ENCODE measurements at places on chromosomes 12 and 14.

DNA sequence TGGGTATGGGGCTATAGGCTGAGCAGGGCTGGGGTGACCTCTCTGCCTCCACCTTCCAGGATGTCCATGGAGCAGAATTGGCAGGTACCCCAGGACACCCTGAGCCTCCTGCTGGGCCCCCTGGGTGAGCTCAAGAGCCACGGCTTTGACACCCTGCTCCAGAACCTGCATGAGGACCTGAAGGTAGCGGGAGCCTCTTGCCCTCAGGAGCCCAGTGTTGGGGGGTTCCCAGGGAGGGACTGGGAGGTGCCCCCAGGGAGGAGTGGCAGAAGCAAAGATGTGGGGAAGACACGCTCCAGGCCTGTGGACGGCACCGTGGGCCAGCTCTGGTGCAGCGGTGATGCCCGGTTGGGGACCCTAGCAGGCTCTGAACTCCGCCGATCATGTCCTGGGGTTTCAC lies 8.3 kb downstream of the TNFAIP2 start:
- DNase-seq, result no peak

- no peak for DNase-seq
Observed at GRCh38 chr12:131378176-131378842, 332.6 kb upstream of the SFSWAP start.

DNA sequence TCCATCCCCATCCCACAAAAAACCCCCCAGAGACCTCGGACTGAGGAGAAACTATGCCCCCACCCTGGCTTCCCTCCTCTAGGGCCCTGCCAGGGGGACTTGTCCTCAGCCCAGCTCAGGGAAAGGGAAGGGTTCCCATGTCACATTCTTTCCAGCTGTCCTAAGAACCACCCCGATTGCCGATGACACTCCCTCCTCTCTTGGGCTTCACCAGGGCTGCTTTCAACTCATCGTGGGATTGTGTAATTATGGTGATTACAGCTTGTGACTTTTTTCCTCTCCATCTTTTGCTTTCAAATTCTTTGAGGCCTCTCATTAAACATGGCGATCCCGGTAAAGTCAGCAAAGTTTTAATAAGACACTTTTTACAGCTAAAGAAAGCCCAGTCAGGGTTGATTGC lies 344.0 kb downstream of the DPF3 start:
- no peak for DNase-seq

- peak; percentile 90 for DNase-seq
Observed at GRCh38 chr14:24367514-24368211, at the start of gene NFATC4. TSS of gene NFATC4 (plus strand) at chr14:24368184. CDS start at chr14:24368341, 157 bp downstream.

DNA sequence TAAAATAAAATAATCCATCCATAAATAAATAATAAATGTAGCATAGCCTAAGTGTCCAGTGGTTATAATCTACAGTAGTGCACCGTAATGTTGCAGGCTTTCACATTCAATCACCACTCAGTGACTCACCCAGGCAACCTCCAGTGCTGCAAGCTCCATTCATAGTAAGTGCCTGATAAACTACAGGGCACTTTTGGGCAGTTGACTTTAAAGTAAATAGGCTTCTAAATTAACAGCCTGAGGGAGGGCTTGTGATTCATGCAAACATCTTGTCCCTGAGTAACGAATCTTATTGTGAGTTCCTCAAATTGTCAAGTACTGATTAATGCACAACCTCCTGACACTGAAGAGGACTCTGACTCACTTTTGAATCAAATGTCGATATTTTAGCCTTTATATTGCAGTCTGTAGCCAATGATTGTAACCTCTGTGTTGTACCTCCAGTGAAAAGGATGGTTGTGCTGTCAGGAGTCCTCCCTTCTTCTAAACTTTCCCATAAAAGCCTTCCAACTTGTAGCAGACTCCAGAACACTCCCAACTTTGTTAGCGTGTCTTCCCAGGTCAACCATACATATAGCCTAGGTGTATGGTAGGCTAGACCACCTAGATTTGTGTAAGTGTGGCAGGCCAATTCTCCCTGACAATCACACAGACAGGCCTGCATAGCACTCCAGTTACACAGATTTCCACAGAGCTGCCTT lies 55.0 kb upstream of the BICD1 start:
- DNase-seq, result no peak

DNA sequence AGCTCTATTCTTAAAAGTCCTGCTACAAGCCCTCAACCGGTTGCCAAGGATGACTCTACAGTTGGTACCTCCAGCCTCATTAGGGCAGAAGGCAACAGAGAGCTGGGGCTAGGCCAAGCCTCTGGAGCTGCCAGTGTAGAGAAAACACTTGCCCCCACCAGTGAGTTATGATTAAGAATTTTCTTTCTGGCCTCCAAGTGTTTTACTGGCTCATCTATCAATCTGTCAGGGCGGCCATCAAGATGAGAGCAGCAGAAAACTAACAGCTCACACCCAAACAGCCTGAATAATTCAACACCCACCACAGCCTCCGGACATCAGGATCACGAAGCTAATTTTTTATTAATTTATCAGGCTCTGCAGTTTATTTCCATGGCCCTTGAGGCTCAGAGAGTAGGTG lies 40.7 kb upstream of the CMKLR1 start:
- DNase-seq, result no peak

DNA sequence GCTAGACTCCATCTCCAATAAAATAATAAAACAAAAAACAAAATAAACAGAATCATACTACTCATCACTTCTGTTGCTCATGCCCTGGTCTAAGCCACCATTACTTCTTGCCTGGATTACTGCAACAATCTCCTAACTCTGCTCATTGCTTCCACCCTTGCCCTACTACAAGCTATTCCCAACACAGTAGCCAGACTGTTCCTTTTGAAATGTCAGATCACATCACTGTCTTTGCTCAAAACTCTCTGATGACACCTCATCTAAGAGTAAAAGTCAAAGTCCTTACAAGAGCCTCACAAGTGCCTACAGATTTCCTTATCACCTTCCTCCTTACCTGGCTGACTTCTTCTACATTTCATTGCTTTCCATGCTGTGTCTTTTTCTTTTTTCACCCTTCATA lies 10.0 kb downstream of the FBXO33 start:
- no peak for DNase-seq

DNA sequence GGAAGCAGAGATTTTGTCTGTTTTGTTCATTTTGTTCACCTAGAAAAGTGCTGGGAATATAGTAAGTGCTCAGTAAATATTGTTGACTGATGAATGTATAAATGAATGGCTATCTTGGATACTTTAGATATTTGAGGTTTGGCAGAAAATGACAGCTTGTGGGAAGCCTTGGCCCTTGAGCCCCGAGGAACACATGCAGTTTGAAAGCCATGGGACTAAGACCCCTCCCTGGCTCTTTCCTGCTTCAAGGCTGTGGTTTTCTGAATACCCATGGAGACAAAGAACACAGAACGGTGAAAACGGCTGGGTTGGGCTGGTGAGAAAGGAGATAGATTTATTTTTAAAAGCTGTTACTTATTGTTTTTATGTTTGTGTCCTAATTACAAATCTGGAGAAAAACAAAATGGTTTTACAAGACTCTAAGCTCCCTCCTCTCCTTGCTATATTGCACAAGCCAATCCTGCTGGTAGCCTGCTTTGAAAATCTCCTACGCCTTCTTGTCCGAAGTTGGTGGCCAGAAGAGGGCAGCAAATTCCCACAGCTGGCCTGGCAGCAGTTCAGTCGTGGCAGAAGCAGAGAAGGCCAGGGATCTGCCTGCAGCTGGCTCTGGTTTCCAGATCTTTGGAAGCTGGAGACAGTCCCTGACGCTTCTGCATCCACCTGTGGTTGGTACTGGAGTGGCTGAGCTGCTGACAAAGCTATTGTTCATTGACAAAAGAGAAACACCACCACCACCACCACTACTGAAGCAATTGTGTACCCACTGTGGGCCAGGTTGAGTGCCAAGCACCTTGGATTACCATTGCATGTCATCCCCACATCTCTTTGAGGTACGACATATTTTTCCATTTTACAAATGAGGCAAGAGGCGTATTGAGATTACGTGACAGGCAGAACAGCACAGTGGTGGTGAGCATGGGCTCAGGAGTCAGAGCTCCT lies 5.2 kb upstream of the KRT85 start:
- DNase-seq, result peak; percentile 33

DNA sequence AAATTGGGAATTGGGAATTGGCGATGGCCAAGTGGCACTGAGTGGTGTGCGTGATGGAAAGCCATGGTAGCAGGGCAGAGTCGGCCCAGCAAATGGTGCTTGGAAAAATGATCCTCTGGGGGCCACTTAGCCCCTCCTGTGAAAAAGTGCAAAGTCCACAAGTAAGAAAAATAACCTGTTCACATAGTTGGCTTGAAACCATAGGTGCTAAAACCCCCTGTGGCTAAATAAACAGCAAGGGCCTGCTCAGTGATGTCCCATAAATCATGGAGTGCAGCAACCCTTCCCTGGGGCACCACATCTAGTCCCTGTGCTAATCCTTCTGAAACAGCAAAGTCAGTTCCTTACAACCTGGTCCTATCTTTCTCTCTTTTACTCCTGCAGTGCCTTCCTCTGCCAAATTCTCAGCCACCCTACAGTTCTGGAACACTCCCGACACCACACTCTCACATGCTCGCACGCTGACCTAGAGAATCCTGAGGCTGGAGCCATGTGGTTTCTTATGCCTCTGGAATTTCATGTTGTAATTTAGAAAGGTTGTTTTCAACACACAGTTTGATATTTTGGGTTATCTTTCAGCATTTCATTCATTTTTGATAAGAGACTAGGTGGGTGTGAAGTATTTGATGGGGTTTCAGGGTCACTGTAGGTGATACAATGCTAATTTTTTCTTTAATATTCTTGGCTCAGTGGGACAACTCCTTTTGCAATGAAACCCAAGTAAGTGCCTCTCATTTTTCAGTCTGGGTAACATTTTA lies 123.6 kb downstream of the SMOC1 start:
- no peak for DNase-seq

DNA sequence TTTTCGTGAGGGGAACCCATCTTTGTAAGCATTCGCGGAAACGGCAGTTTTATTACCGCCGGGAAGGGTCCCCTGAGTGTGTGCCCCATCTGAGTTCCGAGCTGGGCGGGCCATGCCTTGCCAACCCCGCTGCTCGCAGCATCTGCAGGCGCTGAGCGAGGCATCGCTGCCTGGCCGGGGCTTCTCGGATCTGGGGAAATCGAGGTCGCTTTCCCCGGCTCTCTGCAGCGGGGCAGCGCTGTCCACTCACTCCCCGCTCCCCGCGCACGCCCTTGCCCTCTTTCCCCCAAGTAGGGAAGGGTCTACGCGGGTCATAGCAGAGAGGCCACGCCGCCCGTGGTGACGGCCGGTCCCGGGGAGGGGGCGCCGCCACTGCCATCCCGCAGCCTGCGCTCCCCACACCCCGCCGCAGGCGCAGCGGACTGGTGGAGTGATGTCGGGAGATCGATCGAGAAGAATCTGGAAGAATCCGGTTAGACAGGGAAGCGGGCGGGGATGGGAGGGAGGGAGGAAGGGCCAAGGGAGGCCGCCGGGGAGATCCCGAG lies 507 bp upstream of the FKBP4 start:
- DNase-seq, result no peak
